ENCODE measurements at places on chromosomes 6 and 20.

DNA sequence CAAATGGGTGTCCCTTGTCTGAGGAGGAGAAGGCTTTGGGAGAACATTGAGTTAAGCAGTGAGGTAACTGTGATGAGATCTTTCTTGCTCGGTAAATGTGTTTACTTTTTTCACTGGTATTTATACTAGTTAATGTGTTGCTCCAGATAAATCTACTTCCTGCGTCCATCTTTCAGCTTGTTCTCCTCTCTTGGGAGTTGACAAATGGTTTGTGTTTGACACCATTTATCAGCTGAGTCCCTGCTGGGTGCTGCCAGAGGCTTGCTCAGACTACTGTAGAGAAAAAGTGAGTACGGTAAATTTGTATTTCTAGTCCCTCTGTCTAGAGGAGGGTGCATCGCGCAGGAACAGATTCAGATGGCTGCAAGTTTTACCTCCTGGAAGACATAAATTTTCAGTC is 8.3 kb upstream of the PRDM1 start:
- DNase-seq, result no peak

- DNase-seq, result no peak
These were observed 15.6 kb downstream of the RRBP1 start for GRCh38 chr20:17666481-17666880.

GRCh38 chr6:167824591-167825331 is 1.9 kb upstream of the AFDN start:
- no peak for DNase-seq

- no peak for DNase-seq
These were observed 141.7 kb downstream of the CD164 start for GRCh38 chr6:109240370-109241084.

GRCh38 chr6:12748815-12749521 is 32.4 kb downstream of the PHACTR1 start:
- DNase-seq, result no peak

GRCh38 chr20:20102716-20103258 is 50.5 kb downstream of the CFAP61 start:
- no peak for DNase-seq
